ENCODE measurements at places on chromosomes 2 and 18.

DNA sequence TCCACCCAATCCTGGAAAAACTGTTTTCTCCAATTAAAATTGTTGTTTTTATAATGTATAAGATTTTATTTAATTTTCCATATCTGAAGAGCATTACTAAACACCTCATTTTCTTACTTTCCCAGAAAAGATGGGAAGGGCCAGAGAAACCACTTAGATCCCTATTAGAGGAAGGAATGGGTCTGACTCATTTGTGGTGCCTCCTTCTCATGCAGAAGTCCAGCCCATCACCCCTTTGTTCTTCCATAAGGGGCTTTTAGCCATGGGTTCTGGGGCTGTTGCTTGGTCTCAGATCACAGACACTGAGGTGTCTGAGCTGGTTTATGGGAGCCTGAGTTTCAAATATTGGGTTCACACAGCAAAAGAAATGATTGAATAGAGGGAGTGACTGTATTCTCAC is 152.2 kb downstream of the ESCO1 start:
- no peak for DNase-seq

DNA sequence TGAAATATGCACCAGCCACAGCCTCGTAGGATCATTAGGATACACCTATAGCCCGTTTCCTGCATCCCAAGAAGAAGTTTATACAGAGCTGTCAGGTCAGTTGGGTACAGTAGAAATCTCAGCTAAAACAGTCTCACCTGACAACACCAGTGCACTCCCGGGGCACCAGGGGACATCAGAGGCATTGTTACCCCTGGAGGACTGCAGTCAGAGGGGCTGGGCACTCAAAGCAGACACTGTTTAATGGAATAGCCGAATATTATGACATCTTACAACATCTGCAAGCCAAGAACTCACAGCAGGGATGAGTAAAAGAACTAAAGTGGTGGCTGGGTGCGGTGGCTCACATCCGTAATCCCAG is 93.0 kb upstream of the ID2 start:
- DNase-seq = no peak

DNA sequence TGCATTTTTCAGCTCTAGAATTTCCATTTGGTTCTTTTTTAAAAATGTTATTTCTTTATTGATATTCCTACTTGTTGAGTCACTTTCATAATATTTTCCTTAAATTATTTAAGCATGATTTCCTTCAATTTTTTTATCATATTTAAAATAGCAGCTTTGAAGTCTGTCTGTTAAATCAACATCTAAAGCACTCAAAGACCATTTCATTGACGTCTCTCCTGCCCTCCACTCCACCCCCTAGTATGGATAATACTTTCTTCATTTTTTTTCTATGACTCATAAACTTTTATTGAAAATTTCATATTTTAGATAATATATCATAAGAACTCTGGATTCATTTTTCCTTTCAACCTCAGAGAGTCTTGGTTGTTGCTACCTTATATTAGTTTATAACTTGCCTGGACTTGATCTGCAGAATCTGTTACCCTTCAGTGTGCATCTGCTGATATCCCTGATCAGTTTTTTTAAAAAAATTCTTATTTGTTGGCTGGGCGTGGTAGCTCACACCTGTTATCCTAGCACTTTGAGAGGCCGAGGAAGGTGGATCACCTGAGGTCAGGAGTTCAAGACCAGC is 59.0 kb upstream of the ZNF396 start:
- DNase-seq = no peak

DNA sequence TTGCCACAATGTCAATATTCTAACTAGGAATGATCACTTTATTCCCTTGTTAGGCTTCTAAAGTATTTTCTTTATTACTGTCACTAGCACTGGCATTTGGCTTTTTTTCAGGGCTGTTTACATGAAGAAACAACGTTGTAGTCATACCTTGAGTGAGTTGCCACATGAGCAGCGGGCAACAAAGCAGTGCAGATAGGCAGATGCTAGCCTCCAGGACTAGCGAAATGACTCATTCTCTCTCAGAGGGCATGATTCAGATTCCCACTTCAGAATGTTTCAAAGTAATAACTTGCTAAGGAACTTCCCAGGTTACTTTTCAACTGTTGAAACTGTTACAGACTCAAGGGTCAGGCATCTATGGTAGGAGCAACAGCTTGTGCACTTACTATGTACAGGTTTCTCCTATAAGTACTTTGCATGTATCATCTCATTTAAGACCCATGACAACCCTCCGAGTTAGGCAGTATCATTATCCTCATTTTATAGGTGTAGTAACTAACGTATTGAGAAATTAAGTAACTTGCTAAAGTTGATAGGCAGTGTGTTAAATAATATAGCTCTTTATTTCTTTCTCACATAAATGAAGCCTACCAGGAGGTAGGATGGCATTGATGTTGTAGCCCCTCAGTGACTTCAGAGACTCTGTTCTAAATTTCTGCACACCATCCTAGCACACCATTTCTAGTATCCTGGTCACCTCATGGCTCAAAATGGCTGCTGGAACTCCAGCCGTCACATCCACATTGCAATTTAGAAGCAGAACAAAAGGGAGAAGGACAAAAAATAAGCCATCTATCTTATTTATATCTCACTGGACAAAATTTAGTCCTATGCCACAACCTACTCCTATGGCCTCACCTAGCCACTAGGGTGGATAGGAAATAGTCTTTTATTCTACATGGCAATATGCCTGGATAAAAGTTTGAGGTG is 83.3 kb downstream of the ICOS start:
- DNase-seq = no peak

GRCh38 chr2:233011268-233011650 is 1.8 kb downstream of the NGEF start:
- DNase-seq = no peak

DNA sequence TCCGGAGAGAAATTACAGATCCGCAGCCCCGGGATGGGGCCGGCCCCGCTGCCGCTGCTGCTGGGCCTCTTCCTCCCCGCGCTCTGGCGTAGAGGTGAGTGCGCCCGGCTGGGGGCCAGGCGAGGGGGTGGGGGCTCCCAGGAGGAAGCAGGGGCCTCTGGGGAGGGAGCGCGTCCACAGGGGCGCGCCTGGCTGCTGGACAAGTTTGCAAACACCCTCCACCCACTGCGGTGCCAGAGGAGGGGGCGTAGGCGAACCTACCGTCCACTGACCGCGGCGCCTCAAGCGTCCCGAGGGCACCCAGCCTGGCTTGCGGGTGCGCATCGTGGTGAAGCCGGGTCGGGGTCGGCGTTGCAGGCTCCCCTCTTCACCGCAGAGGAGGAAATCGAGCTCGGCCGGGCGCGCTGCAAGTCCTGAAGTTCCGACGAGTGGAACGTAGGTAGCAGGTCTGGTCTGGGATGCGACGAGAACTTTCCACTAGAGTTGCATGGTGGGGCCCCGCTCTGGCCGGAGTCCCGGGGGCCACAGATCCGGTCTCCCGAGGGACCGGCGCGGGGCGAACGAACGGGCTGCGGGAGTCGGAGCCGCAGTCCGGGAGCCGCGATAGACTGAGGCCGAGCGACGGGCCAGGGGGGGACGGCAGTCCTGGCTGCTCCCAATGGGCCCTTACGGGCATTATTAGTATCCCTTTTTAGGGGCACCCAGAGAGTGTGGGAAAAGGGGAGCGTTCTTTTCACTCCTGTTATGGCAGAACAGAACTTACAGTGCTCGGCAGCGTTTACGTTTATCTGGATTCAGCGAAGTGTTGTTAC is 502 bp downstream of the MERTK start:
- DNase-seq = peak; percentile 54
